Stimulated activated CD8-positive, alpha-beta memory T cell treated with anti-CD3 and anti-CD28 coated beads, Interleukin-2, amount 100 ng/mL, for 1 hour (primary cell): ENCODE measurements at places on chromosomes 4 and X.

DNA sequence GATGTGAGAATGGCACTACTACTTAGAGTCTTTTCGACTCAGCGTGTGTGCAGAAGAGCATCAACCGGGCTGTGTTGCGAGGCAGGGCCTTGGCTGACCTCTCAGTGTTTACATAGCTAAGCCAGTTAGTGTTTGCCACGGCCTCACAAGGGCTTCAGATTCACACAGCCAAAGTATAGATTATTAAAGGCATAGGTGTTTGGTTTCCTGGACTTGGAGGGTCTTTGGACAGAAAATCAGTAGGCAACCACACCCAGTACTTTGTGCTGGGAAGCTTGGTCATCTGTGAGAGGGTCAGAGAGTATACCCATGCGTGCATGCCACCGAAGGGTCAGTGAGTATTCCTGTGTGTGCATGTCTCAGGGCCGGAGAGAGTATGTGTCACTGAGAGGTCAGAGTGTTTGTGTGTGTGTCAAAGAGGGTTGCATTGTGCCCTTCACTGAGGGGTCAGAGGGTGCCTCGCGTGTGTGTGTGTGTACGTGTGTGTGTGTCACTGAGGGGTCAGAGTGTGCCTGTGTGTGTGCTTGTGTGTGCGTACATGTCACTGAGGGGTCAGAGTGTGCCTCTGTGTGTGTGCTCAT lies 69.7 kb upstream of the MSANTD1 start:
- no peak for DNase-seq

DNA sequence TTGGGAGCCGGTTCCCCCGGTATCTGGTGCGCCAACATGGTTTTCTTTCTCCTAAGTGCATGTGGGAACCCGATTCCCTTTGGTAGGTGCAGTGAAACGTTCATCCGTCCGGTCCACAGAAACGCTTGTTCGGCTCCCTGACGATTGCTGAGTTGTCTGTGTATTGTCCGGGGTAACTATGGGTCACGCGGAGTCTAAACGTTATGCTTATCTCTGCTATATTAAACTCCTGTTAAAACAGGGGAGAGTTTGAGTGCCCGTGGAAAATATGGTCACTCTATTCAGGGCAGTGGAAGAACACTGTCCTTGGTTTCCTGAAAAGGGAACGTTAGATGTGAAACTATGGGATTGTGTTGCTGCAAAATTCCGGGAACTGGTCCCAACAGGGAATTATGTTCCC lies 32.4 kb upstream of the MGST2 start:
- DNase-seq: no peak

DNA sequence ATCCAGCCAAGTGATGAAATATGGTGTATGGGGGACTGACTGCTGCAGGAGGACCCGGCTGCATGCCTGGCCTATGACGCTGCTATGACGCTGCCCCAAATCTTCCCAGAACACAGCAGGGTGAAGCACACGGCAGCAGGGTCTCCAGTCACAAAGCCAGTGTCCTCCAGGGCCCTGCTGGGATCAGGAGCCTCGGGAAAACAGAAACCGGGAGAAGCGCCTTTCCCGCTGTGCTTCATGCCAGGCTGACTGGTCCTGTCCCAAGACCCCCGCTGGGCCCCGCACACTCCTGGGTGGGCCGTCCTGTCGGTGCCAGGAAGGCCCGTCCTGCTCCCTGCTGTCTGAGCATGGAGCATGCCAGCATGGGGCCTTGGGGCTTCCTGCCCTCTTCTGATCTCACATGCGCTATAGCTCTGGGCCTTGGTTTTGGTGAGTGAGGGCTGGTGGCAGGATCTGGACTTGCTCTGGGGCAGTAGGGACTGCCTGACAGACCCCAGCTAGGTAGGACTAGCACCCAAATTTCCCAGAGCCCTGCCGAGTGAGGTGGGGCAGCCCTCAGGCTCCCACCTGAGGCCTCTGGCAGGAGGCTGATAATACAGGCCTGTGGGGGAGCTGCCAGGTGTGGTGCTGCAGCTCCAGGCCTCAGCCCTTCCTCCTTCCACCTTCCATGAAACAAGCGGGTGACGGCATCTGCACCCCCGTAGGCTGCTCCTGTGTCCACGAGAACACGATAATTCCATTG lies 64.0 kb downstream of the ACOX3 start:
- no peak for DNase-seq

- DNase-seq: no peak
Measured at GRCh38 chr4:27789773-27790172, 929.1 kb downstream of the STIM2 start.

GRCh38 chrX:12951595-12951975 lies 23.3 kb upstream of the TMSB4X start:
- DNase-seq: no peak

- no peak for DNase-seq
Measured at GRCh38 chrX:72060196-72060920, 71.4 kb downstream of the RTL5 start.

DNA sequence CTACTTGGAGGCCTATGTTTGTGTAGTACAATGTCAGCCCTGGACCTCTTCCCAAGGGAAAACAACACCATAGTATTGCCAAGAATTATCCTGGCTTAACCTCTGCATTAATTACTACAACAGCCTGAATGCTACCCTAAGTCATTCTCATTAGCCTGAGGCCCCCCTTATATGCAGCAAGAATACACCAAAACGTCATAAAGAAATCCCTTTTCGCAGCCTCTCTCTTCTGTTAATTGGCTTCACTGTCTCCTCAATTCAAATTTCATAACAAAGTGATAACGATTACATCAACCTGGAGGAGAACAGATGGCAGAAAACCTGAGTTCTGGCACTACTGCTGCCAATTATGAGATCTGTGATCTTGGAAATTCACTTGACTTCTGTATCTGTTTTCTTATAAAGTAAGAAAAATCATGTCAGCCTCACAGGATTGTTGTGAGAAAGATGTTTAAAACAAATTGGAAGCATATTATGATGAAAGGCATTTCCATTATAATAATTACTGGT lies 1663.1 kb downstream of the STIM2 start:
- DNase-seq: no peak

GRCh38 chr4:4866866-4867374 lies 7.5 kb downstream of the MSX1 start:
- DNase-seq: no peak

DNA sequence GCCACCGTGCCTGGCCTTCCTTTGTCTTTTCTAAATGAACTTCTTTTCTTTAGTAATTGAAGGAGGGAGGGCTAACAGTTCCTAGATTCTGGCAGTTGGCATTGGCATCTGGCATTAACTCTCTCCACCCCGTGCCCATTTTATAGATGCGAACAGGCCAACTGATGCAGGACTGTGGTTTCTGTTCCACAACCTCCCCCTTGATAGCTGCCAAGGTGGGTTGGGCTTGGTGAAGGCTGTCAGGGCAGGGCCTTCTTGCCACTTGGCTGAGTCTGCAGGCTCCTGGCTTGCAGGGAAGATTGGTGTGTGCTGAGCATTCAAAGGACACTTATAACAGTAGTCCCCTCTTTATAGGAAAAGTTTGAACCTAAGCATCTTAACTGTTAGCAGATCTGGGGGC lies 4.3 kb downstream of the SOWAHD start:
- DNase-seq: no peak

GRCh38 chrX:107482046-107482445 lies 32.6 kb downstream of the FRMPD3 start:
- no peak for DNase-seq

DNA sequence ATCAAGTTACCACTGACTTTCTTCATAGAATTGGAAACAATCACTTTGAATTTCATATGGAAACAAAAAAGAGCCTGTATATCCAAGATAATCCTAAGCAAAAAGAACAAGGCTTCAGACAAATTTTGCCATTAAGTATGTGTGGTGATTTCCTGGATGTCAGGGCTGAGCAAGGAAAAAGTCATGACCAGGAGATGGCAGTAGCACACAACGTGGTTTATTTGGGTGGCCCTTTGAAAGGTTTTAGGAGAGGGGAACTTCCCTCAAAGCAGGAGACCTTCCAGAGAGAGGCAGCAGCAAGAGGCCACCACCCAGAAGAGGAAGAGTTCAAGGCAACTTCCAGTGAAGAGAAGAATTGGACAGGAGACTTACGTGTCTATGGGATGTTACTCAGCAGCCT lies 18.1 kb upstream of the ZXDB start:
- no peak for DNase-seq

DNA sequence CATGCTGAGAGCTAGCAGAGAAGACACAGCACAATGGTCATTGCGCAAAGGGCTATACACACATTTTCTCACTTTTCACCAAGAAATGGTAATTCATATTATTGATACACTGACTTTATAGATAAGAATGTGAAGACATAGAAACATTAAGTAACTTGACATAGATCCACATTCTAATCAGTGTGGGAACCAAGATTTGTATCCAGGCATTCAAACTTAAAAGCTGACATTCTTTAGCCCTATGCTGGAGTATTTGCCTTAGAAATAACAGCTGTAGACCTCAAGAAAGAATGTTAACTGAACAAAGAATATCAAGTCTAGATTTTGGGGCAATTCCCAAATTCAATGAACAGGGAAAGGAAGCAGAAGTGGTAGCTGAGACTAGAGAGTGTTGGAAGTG lies 384.8 kb downstream of the IL15 start:
- DNase-seq: no peak

- DNase-seq: no peak
Measured at GRCh38 chr4:156811963-156812362, 159.6 kb downstream of the PDGFC start.
